GF-D8 (cell line): ENCODE measurements at places on chromosomes 2 and 18.
A peak's percentile ranks its signal among the peaks of the same experiment; 100 is the strongest.

DNA sequence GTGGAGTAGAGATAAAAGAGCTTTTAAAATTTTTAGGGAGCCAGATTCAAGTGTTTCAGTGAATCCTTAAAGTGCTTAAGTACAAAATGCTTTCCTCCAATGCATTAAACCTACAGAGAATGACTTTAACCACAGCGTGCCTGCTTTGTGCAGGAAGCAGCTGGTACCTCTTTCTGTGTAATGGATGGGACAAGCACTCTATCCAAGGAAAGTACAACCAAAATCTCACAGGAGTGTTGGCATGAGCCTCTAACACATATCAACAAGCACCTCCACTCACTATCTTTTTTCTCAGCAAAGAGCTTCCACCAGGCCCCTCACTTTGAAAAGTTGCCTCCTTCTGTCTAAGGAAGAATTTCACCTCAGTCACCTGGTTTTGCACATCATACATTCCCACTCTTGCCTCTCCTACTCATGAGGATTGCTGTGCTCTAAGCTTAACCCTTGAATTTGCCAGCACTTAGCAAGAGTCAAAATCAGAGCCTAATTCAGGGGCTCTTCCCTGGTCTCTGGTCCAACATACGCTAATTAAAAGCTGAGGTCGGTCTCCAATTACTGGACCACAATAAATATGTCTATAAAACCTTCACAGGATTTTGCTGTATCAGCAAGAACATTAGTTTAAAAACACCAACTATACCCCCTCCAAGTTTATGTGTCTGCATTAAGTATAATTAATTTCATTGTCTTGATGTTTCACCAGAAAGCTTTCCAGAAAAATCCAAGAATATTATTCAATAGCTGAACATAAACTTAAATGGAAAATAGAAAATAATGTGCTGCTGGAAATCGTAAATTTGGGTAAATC lies 68.9 kb downstream of the ZNF521 start:
- DNase-seq: no peak

- DNase-seq: peak; percentile 96
Observed at GRCh38 chr2:62038975-62039771, 133.7 kb downstream of the COMMD1 start.

DNA sequence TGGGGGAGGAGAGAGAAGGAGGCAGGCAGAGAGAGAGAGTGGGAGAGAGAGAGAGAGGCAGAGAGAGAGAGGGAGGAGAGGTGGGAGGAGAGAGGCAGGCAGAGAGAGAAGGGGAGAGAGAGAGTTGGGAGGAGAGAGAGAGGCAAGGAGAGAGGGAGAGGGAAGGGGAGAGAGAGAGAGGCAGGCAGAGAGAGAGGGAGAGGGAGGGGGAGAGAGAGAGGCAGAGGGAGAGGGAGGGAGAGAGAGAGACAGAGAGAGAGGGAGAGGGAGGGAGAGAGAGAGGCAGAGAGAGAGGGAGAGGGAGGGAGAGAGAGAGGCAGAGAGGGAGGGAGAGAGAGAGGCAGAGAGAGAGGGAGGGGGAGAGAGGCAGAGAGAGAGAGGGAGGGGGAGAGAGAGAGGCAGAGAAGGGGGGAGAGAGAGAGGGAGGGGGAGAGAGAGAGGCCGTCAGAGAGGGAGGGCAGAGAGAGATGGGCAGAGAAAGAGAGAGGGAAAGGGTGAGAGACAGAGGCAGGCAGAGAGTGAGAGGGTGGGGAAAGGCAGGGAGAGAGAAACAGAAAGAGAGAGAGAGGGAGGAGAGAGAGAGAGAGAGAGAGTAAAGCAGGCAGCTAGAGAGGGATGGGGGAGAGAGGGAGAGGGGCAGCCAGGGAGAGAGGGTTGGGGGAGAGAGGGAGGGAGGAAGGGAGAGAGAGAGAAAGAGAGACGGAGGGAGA lies 122.2 kb upstream of the PXDN start:
- no peak for DNase-seq

- no peak for DNase-seq
Observed at GRCh38 chr2:149033716-149034115, 4.8 kb upstream of the LYPD6B start.

DNA sequence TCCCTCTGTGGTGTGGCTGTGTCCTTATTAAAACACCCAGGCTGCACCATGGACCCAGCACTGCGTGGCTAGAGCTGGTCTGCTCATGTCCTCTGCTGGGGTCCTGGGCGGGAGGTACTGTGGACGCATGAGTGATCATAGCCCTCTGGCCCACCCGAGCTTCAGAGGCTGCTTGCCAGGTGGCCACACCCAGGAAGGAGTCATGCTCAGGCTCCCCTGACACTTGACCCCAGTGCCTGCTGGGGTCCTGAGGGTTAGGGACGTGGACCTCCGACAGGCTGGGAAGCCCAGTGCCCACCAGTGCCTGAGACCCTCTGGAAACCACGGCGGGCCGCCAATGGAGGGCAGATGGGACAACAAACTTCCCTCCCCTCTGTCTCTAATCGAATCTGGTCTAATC lies 66.3 kb upstream of the HS6ST1 start:
- no peak for DNase-seq

GRCh38 chr2:208356846-208357574 lies 49.6 kb upstream of the PTH2R start:
- no peak for DNase-seq

DNA sequence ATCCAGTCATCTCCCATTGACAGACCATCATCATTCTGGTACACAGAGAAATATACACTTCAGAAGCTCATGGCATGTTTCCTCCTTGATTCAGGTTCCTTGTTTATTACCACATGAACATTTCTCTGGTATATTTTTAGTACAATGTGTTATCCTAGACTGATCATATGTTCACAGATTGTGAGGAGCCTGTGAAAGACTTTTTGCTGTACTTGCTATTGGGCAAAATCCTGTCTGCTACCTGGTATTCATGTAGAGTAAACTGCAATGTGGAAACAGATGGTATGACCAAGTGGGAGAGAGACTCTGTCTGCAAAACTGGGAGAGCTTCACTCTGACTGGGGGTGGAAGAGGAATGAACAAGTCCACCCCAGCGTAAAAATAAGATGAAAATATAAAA lies 657.2 kb downstream of the IRS1 start:
- no peak for DNase-seq

DNA sequence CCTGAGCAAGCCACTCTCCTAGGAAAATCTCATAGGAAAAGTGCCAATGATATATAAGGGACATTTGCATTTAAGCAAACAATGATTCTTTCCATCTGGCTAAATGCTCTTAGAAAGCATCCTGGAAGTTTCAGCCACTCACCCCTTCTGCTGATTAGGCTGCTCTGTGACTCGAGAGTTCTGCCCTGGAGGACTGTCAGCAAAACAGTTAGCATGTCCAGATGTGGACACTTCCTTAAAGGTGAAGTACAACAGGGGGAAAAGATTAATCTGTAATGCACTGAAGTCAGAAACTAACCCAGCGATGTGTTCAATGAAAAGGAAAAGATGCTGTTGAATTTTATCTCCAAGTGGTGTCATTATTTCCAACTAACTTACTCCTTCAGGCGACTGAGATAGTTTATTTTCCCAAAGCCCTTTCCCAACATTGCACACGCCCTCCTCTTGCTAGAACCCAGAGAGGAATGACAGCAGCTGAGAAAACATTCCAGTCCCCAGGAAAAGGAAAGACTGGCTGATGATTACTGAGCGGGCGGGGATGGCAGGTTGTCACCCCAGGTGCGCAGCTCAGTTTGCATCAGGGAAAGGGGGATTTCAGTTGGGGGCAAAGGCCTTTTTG lies 214.0 kb downstream of the SS18 start:
- no peak for DNase-seq

GRCh38 chr2:236355911-236356310 lies 91.7 kb upstream of the ASB18 start:
- DNase-seq: no peak

GRCh38 chr2:145874466-145874865 lies 1354.5 kb upstream of the ZEB2 start:
- no peak for DNase-seq

DNA sequence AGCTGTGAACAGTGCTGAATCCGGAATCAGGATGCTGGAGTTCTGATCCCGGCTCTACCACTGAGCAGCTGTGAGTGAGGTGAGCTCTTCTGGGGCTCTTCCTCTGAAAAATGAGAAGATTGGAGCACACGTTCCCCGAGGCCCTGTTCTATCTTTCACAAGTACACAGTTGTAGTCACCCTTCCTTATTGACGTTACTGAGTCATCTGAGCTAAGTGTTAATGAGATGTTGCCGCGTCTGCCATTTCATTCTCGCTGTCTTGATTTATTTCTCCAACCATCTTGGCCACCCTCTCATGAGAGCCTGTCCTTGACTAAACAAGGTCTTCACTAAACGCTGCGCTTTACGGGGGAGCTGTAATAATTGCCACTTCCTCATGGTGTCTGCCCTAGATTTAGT lies 31.9 kb upstream of the EFR3B start:
- DNase-seq: no peak

DNA sequence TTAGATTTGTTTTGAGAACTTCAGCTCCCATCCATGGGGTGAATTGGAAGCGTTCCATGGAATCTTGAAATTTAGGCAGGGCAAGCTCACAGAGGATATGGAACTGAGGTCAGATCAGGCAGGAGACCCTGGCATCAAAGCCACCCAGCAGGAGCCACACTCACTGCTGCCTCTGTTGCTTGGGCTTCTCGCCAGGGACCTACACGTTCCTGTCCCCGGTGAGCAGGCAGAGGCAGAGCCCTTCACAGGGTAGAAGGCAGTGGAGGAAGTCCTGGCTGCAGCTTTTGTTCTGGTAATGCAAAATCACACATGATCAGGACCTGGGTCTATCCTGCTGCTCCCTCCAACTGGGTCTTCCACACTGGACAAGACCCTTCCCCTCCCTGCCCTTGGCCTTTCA lies 42.1 kb downstream of the CAPN13 start:
- DNase-seq: no peak

- no peak for DNase-seq
Observed at GRCh38 chr2:108074946-108075345, 88.6 kb downstream of the SLC5A7 start.

GRCh38 chr18:59833785-59834184 lies 66.0 kb upstream of the PMAIP1 start:
- no peak for DNase-seq

DNA sequence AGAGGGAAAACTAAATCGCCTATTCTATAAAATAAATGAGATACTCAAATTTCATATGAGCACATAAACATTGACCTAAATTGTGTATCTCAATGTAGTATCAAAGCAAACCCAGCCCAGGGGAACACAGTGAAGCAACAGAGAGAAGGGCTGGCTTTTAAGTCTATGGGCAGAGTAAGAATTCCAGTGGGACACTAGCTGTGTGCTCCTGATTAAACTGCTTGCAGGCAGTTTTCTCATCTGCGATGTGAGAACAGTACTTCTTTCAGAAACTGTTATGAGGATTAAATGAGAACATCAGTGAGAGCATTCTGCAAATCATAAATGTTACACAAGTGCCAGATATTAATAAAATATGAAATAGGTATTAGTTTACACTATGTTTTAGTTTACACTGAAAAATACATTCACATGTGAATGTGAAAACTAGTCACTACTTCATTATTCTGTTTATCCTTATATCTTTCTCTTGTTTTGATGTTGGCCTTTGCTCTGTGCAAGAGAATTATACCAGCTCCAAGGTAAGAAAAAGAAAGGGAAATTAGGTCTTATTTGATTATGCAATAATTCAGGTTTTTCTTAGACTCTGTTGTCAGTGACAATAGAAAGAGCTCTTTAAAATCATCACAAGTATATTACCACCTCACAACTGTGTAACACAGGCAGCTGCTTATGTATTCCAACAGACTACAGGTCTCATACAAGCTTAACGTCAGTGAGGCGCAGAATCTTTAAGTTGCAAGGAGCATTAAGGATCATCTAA lies 47.5 kb downstream of the GAREM1 start:
- DNase-seq: no peak

DNA sequence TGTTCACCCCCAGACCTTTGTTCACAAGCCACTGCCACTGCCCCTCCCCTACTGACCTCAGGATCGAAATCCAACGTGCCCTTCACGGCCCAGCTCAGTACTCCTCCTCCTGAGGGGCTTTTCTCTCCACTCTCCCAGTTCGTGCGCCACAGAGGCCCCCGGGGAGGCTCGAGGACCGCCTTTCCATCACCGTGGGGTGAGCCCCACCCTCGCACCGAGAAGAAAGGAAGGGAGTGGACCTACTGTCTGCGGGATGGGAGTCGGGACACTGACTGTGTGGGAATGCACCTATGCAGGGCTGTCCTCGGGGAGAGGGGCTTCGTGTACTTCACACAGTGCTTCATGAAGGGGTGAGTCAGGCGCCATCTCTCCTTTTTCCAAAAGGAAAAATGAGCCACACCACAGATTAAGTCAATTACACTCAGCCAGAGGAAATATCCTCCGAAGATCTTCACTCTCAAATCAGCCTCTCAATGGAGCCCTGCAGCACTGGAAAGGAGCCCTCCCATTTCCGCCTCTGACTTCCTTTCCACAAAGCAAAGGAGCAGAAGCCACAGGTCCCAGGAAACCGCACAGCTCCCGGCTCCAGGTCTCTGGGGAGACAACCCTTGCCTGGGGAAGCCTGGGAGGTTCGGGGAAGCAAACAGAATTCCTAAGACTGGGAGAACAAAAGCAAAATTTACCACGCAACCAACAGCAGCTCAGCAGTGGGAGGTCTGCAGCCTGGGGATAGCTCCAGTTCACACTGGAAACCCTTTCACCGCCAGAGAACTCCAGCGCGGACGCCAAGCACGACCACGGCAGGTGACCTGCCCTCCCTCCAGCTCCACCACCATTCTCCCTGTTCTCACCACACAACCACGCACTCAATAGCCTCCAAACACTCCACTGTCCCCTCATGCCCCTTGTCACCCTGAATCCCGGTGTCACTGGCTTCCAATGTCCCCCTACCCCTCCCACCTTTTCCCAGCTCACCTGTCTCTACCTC lies 21.6 kb downstream of the ADCY3 start:
- DNase-seq: no peak

GRCh38 chr2:221034973-221035372 lies 537.1 kb downstream of the EPHA4 start:
- DNase-seq: no peak

DNA sequence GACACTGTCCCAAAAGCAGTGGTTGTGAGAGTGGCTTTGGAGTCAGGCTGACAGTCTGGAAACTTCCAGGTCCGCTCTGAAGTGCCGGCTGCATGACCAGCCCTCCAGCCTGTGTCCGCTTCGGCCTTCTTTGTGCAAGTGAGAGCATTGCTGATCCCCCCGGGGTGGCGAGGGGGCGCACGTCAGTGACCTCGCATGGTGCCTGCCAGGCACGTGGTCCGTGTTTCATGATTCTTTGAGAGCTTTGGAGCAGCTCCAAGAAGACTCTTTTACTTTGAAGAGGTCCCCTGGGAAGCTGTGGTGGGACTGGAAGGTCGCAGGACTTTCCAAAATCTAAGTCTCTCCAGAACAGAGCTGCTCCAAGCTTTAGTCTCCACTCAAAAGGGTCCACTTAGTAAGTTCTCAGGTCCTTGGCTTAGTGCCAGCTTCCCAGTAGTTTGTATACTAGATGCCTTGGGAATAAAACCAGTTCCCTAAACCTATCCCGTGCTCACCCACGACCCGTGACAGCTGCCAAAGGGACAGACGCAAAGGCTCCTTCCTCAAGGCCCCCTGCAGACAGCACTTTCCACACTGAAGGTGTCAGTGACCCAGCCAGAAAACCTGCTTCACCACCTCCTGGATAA lies 68.8 kb downstream of the ADI1 start:
- no peak for DNase-seq

GRCh38 chr2:119425620-119426395 lies 5.8 kb upstream of the TMEM37 start:
- no peak for DNase-seq
